ENCODE measurements at places on chromosomes 16 and 17. TPM values are rescaled to one million over a fixed set of nuclear protein-coding genes. Genes with fewer than 3 reads are reported as not detected.

Gene CYGB
- not detected for total RNA-seq

Gene PRPSAP1
- total RNA-seq: 40.1 TPM

GRCh38 chr17:42514279-42514678 is 21.8 kb upstream of the NAGLU start:
- no peak for DNase-seq

DNA sequence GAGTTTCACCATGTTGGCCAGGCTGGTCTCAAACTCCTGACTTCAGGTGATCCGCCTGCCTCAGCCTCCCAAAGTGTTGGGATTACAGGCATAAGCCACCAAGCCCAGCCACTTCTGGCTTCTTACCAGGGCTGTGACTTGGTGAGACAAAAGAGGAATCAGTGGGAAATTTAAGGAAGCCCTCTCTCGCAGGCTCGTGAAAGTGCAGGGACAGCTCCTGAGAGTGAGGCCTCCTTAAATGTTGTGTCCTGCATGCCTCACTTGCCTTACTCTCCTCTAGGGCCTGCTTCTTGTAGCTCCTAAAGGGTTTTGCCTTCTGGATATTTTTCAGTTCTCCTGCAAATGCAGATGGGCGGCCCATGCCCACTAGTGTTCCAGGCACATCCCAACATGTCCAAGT is 5.2 kb downstream of the AHSP start:
- no peak for DNase-seq

DNA sequence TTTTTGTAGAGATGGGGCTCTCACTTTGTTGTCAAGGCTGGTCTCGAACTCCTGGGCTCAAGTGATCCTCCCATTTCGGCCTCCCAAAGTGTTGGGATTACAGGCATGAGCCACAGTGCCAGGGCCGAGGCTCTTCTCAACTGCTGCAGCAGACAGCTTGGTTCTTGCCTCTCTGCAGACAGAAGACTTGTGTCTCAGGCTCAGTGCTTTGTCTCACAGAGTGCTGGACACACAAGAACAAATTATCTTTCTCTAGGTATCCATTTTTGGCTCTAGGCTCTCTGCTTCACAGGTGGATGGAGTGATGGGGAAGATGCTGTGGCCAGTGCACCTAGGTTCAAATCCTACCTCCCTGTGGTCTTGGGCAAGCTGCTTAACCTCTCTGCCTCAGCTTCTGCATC is 80.8 kb upstream of the RNU2-1 start:
- no peak for DNase-seq

DNA sequence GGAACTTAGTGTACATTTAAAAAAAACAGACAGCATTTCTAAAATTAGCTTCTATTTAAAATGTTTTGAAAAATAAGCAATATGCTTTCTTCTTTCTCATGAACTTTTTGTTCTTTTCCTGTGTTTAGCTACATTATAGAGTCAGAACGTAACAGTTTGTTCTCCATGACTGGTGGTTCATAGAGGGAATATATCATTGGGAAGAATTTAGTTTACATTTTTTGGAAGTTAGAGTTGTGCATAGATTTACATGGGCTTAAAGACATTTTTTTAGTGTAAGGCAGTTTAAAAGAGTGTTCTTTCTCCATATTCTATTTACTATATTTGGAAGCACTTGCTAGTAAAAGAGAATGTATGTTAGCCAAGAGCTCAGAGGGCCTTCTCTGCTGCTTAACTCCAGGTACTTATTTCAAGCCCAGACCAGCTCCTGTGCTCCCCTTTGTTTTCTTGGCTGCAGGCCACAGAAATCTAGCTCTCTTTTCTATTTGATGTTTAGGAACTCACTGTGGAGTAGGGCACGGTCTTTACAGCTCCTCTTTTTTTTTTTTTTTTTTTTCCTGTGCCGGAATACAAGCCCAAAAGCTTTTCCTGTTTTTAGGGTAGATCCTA is 20.2 kb downstream of the AP2B1 start:
- DNase-seq: no peak

DNA sequence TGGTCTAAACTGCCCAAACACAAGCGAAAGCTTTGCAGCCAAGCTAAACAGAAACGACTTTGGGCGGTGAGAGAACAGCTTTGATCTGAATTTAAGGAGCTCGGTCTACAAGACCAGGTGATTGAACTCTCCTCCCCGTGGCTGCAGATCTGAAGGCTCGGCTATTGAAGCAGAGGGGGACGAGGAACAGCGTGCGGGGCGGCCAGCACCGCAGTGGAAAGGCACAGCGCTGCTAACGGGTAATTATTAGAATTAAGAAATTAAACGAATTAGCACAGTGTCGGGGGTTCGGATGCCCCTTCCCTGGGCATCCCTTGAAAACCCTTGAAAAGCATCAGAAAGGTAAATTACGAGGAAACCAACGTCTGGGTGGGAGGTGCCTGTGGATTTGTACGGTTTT is 431 bp downstream of the TEKT3 start:
- no peak for DNase-seq

DNA sequence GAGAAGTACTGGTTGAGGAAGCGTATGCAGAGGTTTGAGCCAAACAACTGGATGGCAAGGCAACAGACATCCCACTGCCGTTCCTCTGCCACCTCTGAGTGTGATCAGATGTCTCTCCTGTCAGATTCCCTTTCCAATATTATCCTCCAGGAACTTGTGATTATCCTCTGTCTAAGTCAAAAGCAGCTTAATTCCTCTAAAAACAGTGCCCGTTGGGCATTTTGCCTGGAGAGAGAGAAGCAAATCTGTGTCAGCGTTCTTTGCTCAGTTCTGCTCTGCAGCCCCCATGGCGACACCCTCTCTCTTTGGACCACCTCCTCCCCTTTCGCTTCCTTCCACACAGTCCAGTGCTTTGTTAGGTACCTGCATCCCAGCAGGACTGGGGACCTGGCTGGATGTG is 56.1 kb upstream of the TBX2 start:
- no peak for DNase-seq

GRCh38 chr17:47199627-47200324 is 9.4 kb upstream of the MYL4 start:
- no peak for DNase-seq

DNA sequence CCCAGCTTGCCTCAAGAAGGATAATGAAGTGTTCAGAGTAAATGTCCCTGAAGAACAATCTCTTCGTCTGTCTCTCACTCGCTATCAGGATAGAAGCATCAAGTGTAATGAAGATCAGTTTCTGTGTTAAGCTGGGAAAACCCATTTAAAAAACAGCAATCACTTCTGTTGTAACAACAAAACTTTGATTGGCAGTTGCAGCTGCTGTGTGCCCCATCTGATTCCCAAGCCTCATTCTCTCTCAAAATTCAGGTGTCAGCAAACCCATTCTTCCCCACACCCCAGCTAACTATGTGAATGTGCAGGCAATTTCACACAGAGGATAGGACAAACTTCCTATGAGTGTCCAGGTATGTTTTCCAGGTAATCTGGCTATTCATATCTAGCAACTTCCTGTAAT is 2.4 kb upstream of the HNF1B start:
- no peak for DNase-seq

- DNase-seq: no peak
Observed at GRCh38 chr17:10798332-10798749, 5.6 kb downstream of the TMEM238L start.

Gene MYL4
- not detected for total RNA-seq

Gene ST6GALNAC1
- total RNA-seq: 2.3 TPM

DNA sequence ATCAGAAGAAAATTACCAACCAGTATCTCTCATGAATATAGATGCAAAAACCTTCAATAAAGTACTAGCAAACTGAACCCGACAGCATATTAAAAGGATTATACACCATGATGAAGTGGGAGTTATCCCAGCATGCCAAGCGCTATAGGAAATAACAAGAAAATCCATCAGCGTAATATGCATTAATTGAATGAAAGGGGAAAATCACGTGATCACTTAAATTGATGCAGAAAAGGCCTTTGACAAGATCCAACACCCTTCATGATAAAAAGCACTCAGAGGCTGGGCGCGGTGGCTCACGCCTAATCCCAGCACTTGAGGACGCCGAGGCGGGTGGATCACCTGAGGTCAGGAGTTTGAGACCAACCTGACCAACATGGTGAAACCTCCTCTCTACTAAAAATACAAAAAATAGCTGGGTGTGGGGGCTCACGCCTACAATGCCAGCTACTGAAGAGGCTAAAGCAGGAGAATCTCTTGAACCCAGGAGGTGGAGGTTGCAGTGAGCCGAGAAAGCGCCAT is 4.8 kb downstream of the CTRB2 start:
- no peak for DNase-seq

Gene KRT14
- total RNA-seq: not detected

DNA sequence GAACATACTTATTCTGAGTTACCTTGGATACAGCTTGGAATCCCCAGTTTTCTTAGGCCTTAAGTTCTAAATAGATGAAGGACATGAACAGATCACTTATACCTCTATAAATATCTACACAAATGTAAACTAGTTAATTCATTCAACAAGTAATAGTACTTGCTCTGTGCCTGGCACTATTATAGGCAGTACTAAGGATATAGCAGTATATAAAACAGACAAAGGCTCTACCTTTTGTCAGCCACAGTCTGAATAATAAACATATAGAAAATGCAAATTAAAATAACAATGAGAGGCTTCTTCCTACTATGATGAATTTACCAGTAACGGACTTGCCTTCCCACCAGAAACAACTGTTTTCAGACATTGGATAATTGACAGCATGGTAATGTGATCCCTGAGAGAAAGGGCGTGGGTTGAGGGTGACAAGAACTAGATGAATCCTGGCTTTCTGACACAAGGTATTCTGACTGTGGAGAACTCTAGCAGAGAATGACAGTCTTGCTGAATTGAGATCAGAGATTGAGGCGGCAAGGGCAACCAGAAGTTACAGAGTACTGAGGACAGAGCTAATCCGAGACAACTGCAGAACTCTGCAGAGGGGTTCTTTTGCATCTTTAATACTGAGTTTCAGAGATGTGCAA is 170.5 kb downstream of the TANC2 start:
- DNase-seq: no peak

DNA sequence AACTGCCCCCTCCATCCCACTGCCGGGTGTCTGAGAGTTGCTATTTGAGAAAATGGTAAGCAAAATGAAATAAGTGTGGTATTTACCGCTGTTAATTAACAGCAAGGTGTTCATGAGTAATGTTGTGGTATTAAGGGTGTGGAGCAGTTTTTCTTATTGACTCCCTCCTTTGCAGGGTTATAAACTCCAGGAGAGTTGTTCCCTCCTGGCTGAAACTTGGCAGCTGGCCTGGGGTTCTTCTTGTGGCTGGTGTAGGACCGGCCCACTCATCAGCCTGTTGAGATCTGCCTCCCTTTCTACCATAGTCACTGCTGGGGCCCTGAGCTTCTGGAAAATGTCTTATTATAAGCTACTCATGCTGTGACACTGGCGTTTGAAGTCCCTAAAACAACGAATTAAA is 128.6 kb downstream of the SOX9 start:
- no peak for DNase-seq

Gene GPS2
- 38.7 TPM for total RNA-seq

- DNase-seq: no peak
Observed at GRCh38 chr17:13084420-13084819, 66.6 kb upstream of the ELAC2 start.

DNA sequence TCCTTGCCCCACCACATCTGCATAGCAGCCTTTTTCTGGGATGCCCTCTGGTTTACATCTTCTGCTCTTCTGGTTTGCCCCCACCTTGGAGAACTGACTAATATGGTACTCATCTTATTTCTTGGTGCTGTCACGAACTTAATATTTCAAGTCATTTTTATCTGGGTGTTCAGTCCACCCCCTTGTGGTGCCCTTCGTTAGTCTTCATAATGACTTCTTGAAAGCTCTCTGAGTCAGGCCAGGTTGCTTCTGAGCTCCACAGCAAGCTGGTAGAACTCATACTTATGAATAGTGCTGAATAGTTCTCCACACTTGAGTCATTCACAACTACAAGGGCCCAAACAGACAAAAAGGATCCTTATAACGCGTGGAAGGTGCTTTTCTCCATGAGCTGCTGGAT is 35.8 kb upstream of the TEKT3 start:
- DNase-seq: no peak

DNA sequence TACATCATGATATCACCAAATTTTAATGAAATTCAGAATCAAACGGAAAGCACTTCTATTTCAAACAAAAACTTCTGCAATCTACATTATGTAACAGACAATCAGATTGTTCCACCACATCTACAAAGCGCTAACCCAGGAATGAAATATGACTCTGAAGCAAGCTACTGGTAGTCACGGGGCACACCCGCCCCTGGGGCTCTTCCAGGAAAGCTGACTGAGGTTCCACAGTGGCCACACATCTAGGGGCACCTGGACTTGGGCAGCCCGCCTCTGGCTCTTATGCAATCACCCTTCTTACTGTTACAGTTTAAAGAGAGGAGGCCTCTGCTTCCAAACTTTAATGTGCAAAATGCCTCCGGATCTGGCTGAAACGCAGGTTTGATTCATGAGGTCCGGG is 27.5 kb downstream of the ZCCHC14 start:
- DNase-seq: peak; percentile 60

- no peak for DNase-seq
Observed at GRCh38 chr17:45958994-45959665, 39.9 kb upstream of the STH start.

Gene UTS2R
- total RNA-seq: not detected

GRCh38 chr17:60244656-60245055 is 94.9 kb downstream of the CA4 start:
- DNase-seq: no peak

Gene PDE6G
- total RNA-seq: 1.5 TPM

GRCh38 chr16:4179020-4179419 is 62.8 kb upstream of the ADCY9 start:
- DNase-seq: no peak

GRCh38 chr17:74816905-74817620 is 40.9 kb upstream of the NAT9 start:
- DNase-seq: no peak

GRCh38 chr17:39769974-39770587 is 32.3 kb downstream of the GRB7 start:
- peak; percentile 82 for DNase-seq

- no peak for DNase-seq
Observed at GRCh38 chr16:4692460-4693295, 684 bp upstream of the NUDT16L1 start.

GRCh38 chr16:52567193-52567592 is 20.2 kb upstream of the TOX3 start:
- no peak for DNase-seq

DNA sequence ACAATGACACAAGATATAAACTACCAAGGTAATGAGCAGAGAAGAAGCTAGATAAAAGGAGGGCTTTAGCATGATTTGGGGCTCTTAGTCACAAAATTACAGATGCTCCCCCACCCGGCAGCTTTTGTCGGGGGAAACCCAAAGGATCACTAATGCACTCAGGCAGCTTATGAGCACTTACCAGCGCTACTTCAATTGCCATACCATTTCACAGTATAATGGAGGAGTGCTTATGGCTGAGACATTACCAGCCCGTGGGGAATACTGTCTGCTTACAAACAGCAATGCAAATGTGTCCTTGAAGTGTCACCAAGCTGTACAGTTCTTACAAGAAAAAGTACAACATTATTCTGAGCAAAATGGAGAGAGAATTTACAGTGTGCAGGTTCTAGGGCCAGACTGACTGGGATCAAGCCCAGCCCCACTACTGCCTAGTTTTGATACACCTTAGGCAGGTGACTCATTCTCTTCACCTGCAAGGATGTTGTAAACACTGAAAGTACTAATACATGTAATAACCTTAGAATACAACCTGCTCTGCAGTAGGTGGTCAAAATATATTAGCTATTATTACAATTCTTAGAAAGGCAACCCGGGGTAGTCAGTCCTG is 16.3 kb downstream of the ANKFY1 start:
- DNase-seq: no peak

Measured in activated CD4-positive, alpha-beta memory T cell treated with anti-CD3 and anti-CD28 coated beads for 36 hours (primary cell).